ENCODE measurements at places on chromosomes 4 and X. TPM values are rescaled to one million over a fixed set of nuclear protein-coding genes. Genes with fewer than 3 reads are reported as not detected.

The SRPK3 gene
- not detected for total RNA-seq

The NSG1 gene
- not detected for total RNA-seq

The HCFC1 gene
- 65.2 TPM for total RNA-seq

The MMRN1 gene
- total RNA-seq, result 2.0 TPM

The SLITRK4 gene
- 0.28 TPM for total RNA-seq

The ESX1 gene
- not detected for total RNA-seq

The PNMA6F gene
- not detected for total RNA-seq

The ZFP92 gene
- 1.6 TPM for total RNA-seq

The DOK7 gene
- total RNA-seq, result 1.6 TPM

The KIAA1210 gene
- total RNA-seq, result not detected

GRCh38 chr4:148893095-148893494 lies 450.9 kb upstream of the NR3C2 start:
- DNase-seq, result no peak

- no peak for DNase-seq
These were observed 360.7 kb downstream of the GPM6A start for GRCh38 chr4:175451238-175451965.

DNA sequence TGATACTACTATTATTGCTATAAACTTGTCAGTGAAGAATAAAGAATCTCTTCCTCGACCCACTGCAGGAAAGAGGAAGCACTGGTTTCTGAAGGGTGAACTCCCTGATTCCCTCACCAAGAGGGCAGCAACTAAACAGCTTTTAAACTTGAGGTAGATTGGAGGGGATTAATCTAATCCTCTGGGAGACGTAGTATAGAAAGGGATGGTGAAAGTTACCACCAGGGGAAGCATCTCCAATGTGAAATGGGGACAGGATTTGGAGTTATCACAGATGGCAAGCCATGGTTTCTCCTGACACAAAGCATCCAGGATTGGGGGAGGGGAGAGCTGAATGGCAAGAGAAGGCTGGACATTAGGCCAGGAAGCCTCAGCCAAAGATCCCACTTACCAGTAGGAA lies 62.7 kb upstream of the PTPN13 start:
- no peak for DNase-seq

- peak; percentile 10 for DNase-seq
These were observed 738 bp upstream of the HPF1 start for GRCh38 chr4:169758401-169758962.

GRCh38 chr4:100540131-100540530 lies 22.3 kb upstream of the EMCN start:
- DNase-seq, result no peak

DNA sequence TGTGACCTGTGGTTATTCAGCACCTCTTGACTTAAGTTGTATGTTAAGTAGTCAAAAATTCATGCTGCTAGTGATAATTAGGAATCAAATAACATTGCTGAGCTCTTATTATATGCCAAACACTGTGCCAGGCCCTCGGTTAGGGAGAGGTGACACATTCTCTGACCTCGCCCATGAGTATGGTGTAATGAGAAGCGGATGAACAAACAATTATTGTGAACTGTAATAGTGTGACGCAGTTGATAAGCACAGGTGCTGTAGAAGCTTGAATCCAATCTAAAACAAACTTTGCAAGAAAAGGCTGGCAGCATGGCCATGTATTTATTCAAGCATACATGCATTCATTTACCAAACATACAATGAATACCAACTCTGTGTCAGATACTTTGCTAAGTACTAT lies 303.5 kb upstream of the HS3ST1 start:
- no peak for DNase-seq

DNA sequence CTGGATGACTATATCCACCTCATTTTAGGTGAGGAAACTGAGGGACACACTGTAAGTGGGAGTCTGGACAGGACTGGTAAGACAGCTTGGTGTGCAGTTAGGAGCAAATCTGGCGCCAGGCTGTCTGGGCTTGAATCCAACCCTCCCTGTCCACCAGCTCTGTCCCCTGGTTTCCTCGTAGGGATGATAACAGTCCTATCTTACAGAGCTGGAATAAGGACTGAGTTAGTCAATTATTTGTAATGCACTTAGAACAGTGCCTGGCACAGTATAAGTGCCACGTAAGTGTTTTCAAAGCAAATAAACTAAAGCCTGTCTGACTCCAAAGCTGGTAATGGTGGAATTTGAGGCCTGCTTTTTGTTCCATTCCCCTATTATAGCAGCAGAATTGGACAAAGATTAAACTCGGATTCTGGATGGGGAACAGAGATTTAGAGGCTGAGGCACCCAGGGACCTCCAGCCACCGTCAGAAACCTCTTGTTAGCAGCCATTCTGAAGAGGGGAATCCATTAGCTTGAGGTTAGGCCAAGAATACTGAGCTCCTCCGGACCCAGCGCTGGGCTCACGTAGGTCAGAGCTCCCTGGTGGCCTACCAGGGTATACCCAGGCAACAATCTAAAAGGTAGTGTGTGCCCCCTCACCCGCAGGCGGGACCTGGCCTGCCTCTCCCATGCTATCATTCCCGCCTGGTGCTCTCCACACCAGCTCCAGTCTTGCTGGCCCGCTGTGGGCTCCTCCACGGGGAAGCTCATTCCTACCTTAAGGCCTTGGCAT lies 102.1 kb downstream of the UCHL1 start:
- no peak for DNase-seq

- no peak for DNase-seq
These were observed 87.6 kb downstream of the DCUN1D4 start for GRCh38 chr4:51930557-51930956.

DNA sequence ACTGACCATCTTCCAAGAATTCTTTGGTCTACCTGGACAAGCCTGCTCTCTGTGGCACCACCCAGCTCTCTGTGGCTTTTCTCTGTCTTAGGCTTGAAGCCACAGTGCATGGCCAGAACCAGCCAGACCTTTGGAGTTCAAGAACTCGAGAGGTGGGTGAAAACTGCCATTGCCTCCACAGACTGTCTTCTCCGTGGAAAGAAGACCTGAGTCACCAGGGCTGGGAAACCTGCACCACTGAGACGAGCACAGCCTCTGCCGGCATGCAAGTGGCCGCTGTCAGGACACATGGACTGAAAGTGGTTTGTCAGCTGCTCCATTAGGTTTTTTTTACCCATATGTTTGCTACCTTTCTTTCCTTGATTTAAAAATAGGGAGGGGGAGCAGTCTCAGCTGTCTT lies 74.5 kb downstream of the MGST2 start:
- no peak for DNase-seq

DNA sequence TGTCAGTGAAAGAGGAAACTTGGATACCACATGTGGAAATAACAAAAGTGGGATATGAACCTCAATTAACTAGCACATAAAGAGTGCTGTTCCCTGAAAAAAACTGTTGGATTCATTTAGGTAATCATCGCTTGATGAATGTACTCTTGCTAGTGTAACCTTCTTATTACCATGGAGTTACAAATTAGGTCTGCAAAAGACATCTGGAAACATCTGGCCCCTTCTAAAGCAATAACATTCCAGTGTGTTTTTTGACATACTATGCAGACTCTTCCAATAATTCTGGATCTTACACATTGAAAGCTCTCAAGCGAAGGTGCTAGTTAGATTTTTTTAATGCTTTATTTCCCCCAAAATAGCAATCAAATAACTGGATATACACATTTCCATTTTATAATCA lies 134.6 kb downstream of the ATP10D start:
- no peak for DNase-seq

DNA sequence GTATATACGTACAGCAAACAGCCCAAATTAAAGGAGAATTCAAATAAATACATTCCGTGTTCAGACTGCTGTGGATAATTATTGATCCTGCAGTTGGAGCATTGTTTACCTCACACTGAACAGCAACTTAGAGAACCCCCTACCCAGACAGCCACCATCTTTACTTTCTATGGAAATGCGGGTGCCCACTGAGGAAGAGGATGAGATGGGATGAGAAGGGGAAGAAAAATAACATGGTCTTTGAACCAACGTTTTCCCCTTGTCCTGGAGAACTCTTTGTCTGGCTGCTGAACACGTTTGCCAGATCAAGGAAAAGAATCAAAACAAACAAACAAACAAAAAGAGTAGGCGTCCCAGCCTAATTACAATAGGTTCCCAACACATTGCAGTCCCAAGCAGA lies 1.5 kb downstream of the TSPAN5 start:
- no peak for DNase-seq

DNA sequence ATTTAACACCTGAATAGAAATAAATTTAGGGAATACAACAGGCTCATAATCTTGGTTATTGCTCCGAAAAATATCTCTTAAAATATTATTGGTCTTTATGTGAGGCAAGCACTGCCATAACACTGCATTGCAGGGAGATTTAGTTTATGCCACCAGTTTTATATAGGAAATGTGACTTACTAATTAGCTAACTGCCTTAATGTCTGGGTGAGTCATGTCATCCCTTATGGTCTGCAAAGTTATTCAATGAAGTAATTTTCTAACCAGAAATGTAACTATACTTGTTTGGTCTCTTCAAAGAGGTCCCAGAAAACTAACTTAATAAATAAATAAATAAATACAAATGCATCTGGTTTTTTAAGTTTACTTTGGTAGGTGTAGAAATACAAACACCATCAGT lies 597.2 kb downstream of the GALNTL6 start:
- DNase-seq, result no peak

DNA sequence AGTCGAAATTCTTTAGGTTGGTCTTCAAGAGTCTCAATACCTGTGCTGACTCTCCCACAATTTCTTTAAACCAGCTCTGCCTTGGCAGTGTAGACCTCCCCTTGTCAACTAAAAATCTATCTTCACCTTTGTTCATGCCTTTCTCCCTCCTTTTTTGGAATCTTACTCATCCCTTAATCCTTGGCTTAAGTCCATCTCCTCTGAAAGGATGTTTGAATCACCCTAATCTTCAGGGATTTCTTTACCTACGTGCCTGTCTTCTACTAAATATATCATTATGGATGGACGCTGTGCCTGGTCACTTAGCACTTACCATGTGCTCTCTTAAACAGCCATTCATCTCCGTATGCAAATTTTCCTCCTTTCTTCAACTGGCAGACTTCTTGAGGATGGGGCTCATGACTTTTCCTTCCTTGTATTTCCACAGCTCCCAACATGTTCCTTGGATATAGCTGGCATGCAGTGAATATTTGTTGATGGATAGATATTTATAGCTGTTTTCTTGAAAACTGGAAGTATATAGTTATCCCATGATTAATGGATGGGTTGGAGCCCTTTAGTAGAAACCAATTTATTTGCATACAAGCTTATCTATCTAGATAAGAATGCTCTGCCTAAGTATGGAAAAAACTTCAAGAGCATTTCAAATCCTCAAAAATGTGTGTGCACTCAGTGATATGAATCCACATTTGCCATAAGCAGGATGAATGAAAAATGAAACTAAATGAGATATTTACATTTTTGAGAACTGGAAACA lies 166.6 kb downstream of the SPRY1 start:
- DNase-seq, result no peak

DNA sequence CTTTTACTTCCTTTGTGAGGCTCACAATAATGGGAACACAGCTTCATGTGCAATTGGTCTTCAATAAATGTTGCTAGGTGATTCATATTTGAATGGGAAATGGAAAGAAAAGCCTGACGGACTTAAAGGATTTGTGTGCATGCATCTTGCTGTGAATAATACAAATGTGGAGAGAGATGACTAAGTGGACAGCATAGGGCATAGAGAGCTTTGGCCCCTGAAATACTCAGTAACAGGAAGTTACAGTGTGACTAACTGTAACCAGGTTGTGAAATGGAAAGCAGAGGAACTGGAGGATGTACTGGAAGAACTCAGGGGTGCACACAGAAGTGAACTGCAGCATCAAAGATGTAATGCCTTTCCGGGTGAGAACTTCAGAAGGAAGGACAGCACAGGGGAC lies 206.7 kb downstream of the MGST2 start:
- DNase-seq, result no peak

- no peak for DNase-seq
These were observed 154.3 kb upstream of the GIMD1 start for GRCh38 chr4:106522839-106523238.

- no peak for DNase-seq
These were observed 61.3 kb downstream of the CLNK start for GRCh38 chr4:10623241-10623640.

DNA sequence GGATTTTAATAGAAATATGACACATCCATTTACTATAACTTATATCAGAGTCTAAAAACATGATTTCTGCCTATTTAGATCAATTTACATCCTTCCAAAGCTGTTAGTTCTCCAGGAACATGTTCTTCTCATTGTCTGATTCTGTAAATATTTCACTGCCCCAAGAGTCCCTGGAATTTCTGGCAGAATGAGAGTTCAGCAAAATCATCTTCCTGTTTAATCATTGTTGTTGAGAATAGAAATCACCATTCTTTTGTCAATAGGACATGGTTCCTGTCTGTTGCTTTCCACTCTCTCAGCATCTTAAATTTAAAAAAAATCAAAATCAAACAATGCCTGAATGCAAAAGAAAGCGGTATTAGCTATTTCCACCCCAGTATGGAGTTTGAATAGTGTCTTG lies 172.8 kb upstream of the FRMPD4 start:
- DNase-seq, result no peak

- no peak for DNase-seq
These were observed 23.8 kb downstream of the NWD2 start for GRCh38 chr4:37268319-37268718.

- no peak for DNase-seq
These were observed 146.8 kb downstream of the PPP3CA start for GRCh38 chr4:101200561-101200960.

DNA sequence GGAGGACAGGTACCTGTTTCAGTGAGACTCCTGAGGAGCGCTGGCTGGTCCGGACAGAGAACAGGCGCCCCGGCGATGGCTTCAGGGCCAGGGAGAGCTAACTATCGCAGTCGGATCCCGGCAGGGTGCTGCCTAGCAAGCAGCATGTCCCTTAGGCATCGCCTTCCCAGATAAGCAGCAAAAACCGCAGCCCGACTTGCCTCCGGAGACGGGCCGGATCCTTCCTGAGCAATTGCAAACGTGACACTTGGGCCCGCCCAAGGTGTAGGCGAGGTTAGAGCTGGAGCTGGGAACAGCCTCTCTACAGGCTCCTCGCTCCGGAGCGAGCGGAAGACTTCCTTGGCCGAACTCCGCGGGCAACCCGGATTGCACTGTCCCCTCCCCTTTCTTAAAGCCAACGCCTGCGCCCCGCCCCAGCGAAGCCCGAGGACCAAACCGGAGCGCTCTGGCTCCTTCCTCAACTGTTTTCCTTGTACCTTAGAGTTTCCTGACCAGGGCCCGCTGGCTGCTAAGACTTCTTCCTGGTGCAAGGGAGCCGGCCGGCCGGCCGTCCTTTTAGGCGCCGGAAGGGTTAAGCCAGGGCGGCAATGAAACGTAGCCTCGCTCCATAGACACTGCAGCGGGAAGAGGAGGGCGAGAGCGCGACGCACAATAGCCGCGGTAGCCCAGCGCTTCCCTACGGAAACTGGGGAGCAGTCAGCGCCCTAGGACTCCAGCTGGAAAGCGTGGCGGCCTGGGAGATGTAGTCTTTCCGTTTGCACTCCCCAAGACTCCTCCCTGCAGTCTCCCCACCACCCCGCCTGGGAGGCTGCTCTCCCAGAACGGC lies at the start of gene OPHN1:
Gene OPHN1, minus strand, starts transcription at position 341 of the 826 bp plus-strand sequence. CDS start 475 bp downstream, outside the sequence.
- DNase-seq, result peak; percentile 1

DNA sequence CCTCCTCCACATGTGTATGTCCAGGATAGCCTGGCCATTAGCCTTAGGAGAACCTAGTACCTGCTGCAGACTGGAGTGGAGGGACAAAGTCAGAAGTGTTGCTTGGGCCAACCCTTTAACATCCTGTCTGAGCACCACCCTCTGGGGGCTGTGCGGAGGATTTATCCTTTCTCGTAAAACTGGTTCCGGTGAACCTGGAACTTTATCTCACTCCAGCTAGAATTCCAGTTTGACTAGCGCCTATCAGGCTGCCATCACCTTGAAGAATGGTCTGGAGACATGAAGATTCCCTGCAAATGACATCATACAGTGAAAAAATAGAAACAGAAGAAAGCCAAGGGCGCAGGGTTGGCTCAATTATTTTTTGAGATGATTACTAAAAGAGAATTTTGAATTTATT lies 4.0 kb downstream of the TCEAL8 start:
- no peak for DNase-seq
